ENCODE measurements at places on chromosomes 13 and 19. TPM values are rescaled to one million over a fixed set of nuclear protein-coding genes. Genes with fewer than 3 reads are reported as not detected.
A peak's percentile ranks its signal among the peaks of the same experiment; 100 is the strongest.

TMIGD2 gene
- 7.9 TPM for total RNA-seq

- H3K4me1 ChIP-seq: peaks cover 69% of the 10 kb centered on the region
- no peak overlapping the region for H3K27ac ChIP-seq
- DNase-seq: no peak
- no peaks in the 10 kb centered on the region for H3K27me3 ChIP-seq
- peaks cover 3% of the 10 kb centered on the region for H3K36me3 ChIP-seq
Observed at GRCh38 chr13:77013853-77014542, 13.0 kb downstream of the FBXL3 start.

NPHS1 gene
- total RNA-seq: not detected

DNA sequence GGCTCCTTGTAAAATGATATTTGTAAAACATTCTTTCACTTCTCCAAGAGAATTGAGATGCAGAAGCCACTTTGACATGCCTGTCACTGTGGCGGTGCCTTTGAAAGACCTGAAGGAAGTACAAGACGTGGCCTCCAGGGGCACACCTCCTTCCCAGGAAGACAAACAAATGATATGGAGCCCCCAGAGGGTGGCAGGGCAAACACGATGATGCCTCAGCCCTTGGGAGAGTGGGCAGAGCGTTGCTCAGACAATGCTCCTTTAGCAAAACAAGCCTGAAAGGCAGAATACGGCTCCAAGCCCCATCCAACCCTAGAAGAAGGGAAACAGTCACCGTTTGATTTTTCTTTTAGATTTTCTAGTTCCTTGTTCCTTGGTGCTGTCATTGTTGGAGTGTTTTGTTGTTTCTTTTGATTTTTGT is 9.2 kb upstream of the ATP12A start:
- H3K27me3 ChIP-seq: no peaks in the 10 kb centered on the region
- DNase-seq: no peak
- H3K27ac ChIP-seq: no peak overlapping the region
- H3K4me3 ChIP-seq: peak overlapping the region; percentile 4

CCDC70 gene
- total RNA-seq: not detected

GRCh38 chr13:71028884-71029283 is 838.1 kb downstream of the DACH1 start:
- DNase-seq: no peak
- H3K4me1 ChIP-seq: no peaks in the 10 kb centered on the region
- H3K27ac ChIP-seq: no peak overlapping the region
- no peaks in the 10 kb centered on the region for H3K36me3 ChIP-seq

PEG3 gene
- total RNA-seq: 9.6 TPM

DNA sequence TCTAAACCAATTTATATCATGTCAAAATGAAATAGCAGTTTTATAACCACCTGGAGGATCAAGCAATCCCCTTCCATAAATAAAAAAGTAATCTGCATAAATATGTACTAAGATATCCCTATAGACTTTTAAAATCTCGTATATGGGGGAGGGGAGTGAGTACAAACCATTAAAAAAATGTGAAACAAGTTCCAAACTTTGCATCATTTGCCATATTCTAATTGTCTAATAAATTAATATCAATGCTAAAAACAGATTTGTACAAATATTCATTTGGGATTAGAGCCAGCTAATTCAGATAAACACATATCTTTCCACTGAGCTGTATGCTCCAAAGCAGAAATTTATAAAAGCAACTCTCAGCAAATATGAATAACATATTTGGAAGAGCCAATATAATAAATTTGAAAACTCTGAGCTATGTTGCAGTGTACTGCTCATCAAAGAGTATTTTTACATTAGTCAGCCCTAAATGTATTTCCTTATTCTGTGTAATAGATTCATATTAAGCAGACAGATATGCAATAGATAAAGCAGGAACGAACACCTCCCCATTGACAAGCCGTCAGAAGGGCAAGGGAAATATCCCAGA is 970.2 kb downstream of the EFNB2 start:
- DNase-seq: no peak
- no peak overlapping the region for H3K27ac ChIP-seq

PINLYP gene
- 22.5 TPM for total RNA-seq

ZNF776 gene
- total RNA-seq: 10.8 TPM

NEK5 gene
- 0.59 TPM for total RNA-seq

DNA sequence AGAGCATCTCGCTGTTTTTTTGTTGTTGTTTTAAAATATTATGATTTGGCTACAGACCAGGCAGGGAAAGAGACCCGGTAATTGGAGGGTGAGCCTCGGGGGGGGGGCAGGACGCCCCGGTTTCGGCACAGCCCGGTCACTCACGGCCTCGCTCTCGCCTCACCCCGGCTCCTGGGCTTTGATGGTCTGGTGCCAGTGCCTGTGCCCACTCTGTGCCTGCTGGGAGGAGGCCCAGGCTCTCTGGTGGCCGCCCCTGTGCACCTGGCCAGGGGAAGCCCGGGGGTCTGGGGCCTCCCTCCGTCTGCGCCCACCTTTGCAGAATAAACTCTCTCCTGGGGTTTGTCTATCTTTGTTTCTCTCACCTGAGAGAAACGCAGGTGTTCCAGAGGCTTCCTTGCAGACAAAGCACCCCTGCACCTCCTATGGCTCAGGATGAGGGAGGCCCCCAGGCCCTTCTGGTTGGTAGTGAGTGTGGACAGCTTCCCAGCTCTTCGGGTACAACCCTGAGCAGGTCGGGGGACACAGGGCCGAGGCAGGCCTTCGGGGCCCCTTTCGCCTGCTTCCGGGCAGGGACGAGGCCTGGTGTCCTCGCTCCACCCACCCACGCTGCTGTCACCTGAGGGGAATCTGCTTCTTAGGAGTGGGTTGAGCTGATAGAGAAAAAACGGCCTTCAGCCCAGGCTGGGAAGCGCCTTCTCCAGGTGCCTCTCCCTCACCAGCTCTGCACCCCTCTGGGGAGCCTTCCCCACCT is 183.3 kb downstream of the KDM4B start:
- no peak overlapping the region for H3K4me3 ChIP-seq
- no peak for DNase-seq
- peaks cover 60% of the 10 kb centered on the region for H3K36me3 ChIP-seq

GRCh38 chr13:24683838-24684599 is 3.8 kb downstream of the ATP12A start:
- peak; percentile 59 for DNase-seq
- H3K4me1 ChIP-seq: no peaks in the 10 kb centered on the region
- no peaks in the 10 kb centered on the region for H3K27me3 ChIP-seq
- H3K36me3 ChIP-seq: no peaks in the 10 kb centered on the region
- no peak overlapping the region for H3K27ac ChIP-seq

DNA sequence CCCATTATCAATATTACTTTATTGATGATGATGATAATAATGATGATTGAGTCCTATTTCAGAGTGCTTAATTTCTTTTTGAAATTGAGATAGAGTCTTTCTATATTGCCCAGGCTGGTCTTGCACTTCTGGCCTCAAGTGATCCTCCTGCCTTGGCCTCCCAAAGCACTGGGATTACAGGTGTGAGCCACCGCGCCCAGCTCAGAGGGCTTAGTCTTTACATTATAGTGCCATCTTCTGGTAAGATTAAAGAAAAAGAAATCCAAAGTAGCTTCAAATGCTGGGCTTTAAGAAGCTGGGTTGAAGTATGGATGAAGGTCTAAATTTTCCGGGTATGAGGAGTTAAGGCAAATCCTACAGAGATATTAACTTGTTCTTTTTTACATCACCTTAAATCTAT is 3.4 kb upstream of the ZNF333 start:
- DNase-seq: no peak
- no peak overlapping the region for H3K27ac ChIP-seq
- H3K27me3 ChIP-seq: peaks cover 6% of the 10 kb centered on the region
- H3K4me1 ChIP-seq: peaks cover 9% of the 10 kb centered on the region
- H3K4me3 ChIP-seq: no peak overlapping the region

GRCh38 chr13:77836423-77836822 is 82.2 kb downstream of the EDNRB start:
- H3K4me1 ChIP-seq: peaks cover 22% of the 10 kb centered on the region
- no peak overlapping the region for H3K4me3 ChIP-seq
- H3K27me3 ChIP-seq: no peaks in the 10 kb centered on the region
- DNase-seq: no peak
- H3K36me3 ChIP-seq: no peaks in the 10 kb centered on the region

DNA sequence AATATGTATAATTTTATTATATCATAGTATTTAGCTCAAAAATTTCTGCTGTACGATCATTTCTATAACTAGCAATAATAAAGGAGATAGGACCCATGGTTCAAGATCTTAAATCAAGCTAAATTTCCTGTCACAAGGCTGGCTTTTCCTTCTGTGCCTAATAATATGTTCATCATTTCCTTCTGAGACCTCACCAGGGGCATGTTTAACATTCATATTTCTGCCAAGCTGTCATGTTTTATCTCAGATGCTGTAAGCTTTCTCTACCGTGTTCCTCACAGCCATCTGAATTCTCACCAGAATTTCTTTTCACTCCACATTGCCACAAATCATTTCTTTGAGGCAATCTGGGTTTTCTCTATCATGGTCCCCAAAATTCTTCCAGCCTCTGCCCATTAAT is 482.3 kb upstream of the SGCG start:
- no peak overlapping the region for H3K4me3 ChIP-seq
- H3K27ac ChIP-seq: no peak overlapping the region
- no peaks in the 10 kb centered on the region for H3K4me1 ChIP-seq
- DNase-seq: no peak

DNA sequence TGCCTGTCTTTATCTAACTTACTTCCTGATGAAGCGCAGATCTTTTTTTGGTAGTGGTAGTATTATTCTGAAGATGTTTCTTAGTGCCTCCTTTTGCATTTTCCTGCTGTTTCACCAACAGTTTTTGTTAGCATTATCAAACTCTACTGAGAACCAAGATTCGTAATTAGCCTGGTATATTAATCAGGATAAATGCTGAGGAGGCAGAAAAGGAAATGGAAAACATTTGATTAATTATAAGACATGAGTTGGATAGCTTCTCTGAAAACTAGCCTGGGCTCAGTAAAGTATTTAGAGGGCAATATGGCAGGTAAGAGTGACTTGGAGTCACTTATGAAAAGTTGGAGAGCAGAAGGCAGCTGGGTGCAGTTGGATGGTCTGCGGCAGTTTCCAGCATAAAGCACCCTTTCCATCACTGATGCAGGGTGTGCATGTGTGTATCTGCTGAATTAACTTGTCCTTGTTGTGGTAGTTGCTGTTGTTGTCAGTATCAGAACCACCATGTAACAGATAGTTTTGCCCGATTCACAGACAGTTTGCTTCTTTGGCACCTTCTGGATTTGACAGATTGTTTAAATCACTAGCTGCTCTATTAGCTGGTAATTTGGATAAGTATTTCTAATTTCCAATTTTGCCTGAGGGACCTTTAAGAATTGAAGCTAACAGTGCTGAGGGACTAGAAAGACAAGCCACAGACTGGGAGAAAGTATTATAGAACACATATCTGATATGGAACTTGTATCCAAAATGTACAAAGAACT is 6.9 kb upstream of the TNFRSF19 start:
- H3K36me3 ChIP-seq: no peaks in the 10 kb centered on the region
- H3K27me3 ChIP-seq: no peaks in the 10 kb centered on the region
- H3K4me3 ChIP-seq: no peak overlapping the region
- DNase-seq: no peak

DNA sequence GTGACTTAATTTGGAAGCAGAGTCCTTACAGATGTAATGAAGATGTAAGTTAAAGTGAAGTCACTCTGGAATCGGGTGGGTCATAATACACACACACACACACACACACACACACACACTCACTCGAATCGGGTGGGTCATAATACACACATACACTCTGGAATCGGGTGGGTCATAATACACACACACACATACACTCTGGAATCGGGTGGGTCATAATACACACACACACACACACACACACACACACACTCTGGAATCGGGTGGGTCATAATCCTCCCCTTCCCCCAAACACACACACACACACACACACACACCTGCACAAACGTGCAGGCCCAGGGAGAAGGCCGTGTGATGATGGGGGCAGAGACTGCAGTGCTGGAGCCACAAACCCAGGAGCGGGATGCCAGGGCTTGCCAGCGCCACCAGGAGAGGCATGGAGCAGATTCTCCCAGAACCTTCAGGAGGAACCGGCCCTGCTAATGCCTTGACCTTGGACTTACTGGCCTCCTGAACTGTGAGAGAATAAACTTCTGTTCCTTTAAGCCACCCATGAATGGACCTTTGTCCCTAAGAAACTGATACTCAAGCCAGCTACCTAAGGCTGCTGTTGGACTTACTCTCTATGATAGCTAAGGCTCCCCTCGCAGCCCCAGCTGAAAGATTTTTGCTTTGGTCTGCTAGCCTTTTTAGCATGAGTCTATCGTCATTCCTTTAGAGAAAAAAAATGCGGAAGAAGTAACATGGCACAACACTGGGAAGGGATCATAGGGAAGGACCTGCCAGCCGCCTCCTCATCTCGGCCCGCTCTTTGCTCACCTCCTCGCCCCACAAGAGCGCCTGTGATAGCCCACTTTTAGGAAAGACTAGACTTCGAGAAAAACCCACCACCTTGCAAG is 136.2 kb upstream of the RNF113B start:
- H3K27ac ChIP-seq: no peak overlapping the region
- no peaks in the 10 kb centered on the region for H3K27me3 ChIP-seq
- no peaks in the 10 kb centered on the region for H3K4me1 ChIP-seq
- no peak for DNase-seq
- no peak overlapping the region for H3K4me3 ChIP-seq

GRCh38 chr13:46278474-46278873 is 66.7 kb downstream of the LRRC63 start:
- no peaks in the 10 kb centered on the region for H3K4me1 ChIP-seq
- no peaks in the 10 kb centered on the region for H3K27me3 ChIP-seq
- H3K4me3 ChIP-seq: no peak overlapping the region
- DNase-seq: no peak

SIGLEC9 gene
- 5.5 TPM for total RNA-seq

- H3K27ac ChIP-seq: peak overlapping the region; percentile 26
- DNase-seq: no peak
- peaks cover 11% of the 10 kb centered on the region for H3K4me1 ChIP-seq
Observed at GRCh38 chr19:19530423-19530804, 1.7 kb downstream of the YJEFN3 start.

ZNF581 gene
- 5.7 TPM for total RNA-seq

GRCh38 chr13:96119921-96120320 is 30.0 kb downstream of the HS6ST3 start:
- H3K4me1 ChIP-seq: no peaks in the 10 kb centered on the region
- no peak overlapping the region for H3K4me3 ChIP-seq
- no peak overlapping the region for H3K27ac ChIP-seq
- H3K36me3 ChIP-seq: no peaks in the 10 kb centered on the region
- no peak for DNase-seq

GRCh38 chr19:38370299-38370698 is 4.1 kb upstream of the PSMD8 start:
- no peak overlapping the region for H3K27ac ChIP-seq
- no peaks in the 10 kb centered on the region for H3K36me3 ChIP-seq
- no peak for DNase-seq
- H3K4me3 ChIP-seq: no peak overlapping the region
- peaks cover 33% of the 10 kb centered on the region for H3K27me3 ChIP-seq

GRCh38 chr13:48590141-48590901 is 57.4 kb upstream of the RCBTB2 start:
- H3K4me3 ChIP-seq: no peak overlapping the region
- no peak for DNase-seq
- H3K27me3 ChIP-seq: no peaks in the 10 kb centered on the region
- no peaks in the 10 kb centered on the region for H3K36me3 ChIP-seq
- H3K4me1 ChIP-seq: peaks cover 3% of the 10 kb centered on the region
- no peak overlapping the region for H3K27ac ChIP-seq

COX7A1 gene
- 38.8 TPM for total RNA-seq

CYP4F2 gene
- not detected for total RNA-seq
